Renal pelvis (tissue), 12 donors: ENCODE measurements at places on chromosomes 2 and 18. TPM values are rescaled to one million over a fixed set of nuclear protein-coding genes. Genes with fewer than 3 reads are reported as not detected.

GRCh38 chr2:205139822-205140463 lies 542.4 kb upstream of the NRP2 start:
- DNase-seq = peak; percentile 9

DNA sequence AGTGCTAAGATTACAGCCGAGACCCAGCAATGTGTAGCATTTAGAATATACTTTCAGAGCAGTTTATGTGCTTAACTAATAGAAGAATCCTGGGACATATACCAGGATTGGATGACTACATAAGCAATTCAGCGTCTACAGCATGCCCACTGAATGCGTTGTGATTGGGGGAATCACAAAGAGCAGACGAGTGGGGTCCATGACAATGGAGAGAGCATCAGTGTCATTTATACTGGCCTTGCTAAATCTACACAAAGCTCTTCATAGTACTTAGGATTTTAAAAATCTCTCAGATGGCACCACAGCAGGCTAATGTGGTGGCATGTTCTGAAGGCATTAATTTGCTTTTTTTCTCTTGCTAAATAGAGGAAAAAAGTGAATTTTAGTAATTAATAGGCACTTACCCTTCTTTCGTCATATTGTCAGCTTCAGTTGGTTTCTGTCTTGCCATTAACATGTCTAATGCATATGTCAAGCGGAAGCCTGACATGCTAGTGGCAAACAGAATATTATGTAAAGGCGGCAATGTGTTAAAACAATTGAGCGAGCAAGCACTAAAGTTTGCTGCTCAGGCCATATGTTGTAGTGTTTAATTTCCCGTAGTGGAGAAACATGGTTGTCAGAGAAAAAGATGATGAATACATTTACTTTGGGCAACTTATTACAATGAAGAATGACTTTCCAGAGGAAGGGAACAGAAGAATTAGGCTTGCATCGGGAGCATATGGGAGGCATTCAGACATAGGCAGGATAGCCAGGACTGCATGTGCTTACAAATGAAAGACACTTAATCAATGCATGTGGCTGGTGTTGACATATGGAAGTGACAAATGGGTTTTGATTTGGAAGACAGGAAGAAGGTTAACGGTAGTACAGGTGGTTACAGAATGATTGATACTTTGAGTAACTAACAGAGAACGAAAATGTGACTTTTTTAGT lies 145.2 kb downstream of the ICOS start:
- peak; percentile 16 for DNase-seq

DNA sequence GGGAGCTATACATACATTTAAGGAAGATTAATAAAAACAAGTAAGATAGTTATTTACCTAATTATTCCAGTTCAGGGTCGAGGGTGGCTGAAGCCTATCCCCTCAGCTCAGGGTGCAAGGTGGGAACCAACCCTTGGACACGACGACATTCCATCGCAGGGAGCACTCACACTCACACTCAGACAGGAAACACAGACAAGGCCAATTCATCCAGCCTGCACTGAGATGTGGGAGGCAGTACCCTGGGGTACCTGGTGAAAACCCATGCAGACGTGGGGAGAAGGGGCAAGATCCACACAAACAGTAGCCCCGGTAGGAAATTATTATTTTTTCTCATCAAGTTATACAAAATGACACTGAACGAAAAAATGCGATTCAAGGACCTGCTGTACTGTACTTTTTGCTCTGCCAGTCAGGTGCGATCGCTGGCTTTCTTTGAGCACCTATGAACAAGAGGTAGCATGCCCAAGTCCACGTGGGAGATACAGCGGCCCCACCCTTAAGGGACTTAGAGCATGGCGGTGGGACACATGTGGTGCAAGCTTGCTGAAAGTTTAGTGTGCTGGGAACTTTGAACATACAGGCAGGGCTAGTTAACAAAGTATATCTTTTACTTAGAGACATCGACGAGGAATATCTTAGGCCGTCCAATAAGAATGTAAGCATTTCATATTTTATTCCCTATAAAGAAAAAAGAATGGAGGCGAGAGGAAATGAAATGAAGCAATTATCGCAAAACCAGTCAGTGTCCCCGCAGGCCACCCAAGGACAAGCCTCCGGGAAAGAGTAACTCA lies 624 bp downstream of the METTL8 start:
- DNase-seq = peak; percentile 35

DNA sequence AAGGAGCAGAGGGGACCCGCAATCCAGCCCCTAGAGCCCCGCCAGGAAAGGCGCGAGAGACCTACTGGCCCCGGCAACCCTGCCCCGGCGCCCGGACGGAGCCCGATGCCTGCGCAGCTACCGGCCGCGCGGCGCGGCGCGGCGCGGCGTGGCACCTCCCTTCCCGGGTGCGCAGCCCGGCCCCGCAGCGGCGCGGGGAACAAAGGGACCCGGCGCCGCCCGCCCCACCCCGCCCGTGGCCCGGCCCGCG lies 307 bp downstream of the CDH2 start:
- no peak for DNase-seq

GRCh38 chr2:72923833-72924352 lies 6.6 kb downstream of the EMX1 start:
- DNase-seq = no peak

- no peak for DNase-seq
Measured at GRCh38 chr18:24586662-24587360, 126.4 kb downstream of the HRH4 start.

DNA sequence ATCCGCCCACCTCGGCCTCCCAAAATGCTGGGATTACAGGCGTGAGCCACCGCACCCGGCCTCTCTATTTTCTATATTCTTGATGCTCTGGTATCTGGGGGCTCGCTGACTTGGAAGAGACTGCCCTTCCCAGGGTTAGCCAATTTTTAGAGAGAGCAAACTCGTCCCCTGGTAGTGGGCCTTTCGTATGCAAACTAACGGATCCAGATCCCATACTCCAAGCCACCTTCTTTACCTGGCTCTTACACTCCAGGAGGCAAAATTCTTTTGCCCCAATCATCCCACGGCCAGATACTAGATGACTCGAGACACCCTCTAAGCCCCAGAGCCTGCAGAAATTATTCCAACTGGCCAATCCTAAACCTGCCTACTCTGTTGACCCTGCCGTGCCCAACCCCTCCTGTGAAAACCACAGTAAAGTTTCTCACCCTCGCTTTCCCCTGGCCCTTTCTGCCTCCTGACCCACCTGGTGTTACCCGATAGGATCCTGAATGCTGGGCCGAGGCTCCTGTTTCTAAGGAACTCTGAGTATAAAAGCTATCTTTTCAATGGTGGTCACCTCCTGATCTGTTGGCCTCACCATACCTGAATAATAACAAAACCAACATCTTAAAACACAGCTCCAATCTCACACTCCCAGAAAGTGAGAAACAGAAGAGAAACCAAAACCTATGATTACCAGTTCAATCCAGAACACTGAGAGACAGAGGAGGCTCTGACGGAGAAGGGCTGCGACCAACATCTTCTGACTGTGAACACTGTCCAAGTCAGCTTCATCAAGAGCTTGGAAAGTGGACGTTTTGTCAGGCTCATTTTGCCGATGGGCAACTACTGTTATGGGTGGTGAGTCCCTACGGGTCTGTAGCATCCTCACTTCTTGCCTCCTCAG lies 57.6 kb upstream of the ZNF532 start:
- DNase-seq = no peak

DNA sequence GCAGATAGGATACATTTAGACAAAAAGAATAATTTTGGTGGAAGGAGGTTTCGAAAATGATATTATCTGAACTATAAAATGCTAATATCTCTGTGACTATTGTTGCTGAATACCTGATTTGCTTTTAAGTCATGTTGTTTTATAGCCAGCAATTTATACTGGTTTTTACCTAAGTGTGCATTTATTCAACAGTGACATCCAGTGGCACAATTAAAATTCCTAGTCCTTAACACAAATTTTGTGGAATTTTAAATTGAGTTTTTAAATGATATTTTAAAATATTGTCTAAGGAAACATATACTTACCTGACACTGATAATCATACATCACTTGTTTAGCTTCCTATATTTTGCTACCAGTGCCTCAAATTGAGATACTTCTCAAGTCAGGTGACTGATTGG lies 144.8 kb downstream of the ARHGAP28 start:
- DNase-seq = no peak

DNA sequence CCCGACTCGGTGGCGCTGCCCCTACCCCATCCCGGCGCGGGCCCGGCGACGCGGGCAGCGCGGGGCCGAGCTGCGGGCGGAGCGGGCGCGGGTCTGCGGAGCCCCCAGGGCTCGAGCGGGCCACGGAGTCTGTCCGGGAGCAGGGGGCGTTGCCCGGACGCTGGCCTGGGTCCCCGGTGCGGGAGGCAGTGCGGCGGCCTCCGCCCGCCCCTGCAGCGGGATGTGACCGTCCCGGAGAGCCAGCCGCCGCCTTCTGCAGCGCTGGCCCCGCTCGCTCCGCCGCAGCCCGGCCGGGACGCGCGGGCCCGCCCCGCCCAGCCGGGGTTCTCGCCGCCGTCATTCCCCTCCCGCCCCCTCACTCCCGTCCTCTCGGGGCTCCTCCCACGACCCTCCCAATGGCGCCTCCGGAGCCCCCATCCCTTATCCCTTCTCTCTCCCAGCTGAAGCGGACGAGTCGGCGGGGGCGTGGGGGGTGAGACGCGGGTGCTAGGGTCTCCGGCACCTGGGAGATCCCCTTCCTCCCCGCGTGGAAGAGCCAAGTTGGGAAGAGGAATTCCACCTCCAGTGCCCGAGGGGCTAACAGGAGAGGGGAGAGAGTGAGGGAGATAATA lies at the start of gene FNDC4:
Gene FNDC4, minus strand, starts transcription at position 257 of the 611 bp plus-strand sequence. CDS start 521 bp downstream, outside the sequence.
- DNase-seq = no peak

DNA sequence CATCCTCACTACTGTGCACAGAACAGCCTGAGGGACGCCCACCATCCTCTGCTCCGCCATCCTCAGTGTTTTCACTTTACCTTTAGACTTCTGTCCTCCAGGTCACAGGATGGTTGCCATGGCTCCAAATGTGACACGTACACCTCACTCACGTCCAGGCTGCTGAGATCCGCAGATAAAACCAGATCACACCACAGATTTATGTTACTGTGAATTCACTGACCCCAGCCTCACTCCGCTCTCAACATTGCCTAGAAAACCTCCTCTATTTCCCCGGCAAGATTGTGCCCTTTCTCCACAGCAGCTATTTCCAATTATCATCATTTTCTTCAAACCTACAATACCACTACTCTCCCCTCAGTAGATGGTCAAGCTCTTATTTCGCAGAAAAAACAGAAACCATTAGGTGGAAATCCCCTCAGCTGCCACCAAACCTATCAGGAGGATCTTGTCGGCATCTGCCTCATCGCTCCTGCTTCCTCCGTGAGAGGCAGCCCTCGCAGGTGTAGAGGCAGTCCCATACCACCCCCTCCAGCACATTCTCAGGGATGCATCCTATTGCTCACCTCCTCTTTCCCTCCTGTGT lies 49.8 kb upstream of the SLC1A4 start:
- DNase-seq = no peak

DNA sequence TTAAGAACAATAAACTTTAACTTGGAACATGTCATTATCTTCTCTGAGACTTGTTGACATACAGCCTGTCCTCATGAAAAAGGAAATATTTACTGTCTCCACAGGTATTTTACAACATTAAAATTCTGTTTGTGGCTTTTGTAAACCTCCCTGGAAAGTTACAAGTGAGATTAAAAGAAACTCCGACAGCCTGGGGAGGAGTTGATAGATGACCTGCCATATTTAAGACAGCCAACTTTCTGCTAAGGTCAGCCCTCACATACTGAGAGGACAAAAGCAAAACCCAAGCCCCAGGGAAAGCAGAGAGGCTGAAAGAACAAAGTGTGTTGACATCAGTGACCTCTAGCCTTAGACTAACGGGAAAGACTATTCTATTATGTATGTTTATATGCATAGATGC lies 350.2 kb downstream of the RIT2 start:
- DNase-seq = no peak

DNA sequence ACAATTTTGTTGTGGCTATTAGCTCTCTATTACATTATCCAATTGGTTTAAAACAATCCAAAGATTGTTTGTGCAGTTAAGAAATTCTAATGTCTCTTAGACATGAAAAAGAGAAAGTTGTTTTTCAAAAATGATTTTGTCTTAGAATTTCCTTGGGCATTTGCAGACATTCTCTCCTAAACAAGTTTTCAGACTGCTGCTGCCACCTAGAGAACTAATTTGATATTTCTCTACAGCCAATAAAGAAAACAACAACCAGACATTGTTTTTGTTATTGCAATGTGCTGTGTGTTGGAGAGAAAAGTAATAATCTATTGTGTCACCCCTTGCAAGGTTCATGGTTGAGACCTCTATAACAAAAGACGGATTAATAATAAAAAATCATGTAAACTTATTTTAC lies 119.0 kb upstream of the SYT4 start:
- peak; percentile 36 for DNase-seq

DNA sequence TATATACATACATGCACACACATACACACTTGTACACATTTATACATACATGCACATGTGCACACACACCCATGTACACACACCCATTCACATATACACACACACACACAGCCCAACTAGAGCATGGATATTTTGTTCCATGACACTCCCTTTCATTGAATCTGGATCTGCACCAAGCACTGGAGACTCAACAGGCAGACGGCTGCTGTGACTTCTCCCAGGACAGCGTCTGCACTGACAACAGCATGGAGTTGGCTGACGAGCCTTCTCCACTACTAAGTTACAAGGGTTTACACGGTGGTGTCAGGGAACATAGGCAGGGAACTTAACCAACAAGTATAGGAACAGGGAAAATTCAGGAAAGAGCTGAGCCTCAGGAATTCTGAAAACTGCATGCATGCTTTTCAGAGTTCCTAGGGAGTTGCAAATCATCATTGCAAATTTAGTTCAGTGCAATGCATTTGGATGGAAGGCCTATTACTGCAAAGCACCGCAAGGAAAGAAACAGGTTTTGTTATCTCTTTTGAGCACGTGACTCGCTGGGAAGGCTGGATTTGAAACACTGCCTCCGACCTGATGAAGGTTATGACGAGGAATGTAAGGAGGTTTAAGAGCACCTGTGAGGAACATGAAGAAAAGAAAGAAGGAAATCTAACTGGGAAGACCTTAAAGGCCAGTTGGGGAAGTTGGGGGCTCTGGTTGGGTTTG lies 35.9 kb downstream of the TMEM18 start:
- DNase-seq = no peak

DNA sequence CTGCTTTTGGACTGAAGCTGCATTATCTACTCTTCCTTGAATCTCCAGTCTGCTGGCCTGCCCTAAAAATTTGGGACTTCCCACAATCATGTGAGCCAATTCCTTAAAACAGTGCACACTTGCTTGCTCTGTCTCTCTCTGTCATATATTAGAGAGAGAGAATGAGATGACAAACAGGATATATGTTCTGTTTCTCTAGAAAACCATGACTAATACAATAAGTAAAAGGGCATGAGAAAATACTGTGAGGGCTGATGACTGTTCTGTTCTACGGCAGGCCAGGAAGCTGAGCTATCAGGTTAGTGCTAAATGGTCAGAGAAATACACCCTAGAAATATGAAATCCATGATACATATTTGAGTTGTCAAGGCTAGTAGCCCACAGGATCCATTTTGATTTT lies 1896.8 kb upstream of the CELF4 start:
- no peak for DNase-seq

The DSG1 gene
- 0.12 TPM for polyA plus RNA-seq

The TGFA gene
- polyA plus RNA-seq = 20.4 TPM

The LGALSL gene
- polyA plus RNA-seq = 34.6 TPM

The CRYGA gene
- polyA plus RNA-seq = not detected

The CYS1 gene
- 118 TPM for polyA plus RNA-seq
